ENCODE measurements at places on chromosomes 12 and 14. TPM values are rescaled to one million over a fixed set of nuclear protein-coding genes. Genes with fewer than 3 reads are reported as not detected.

- no peak for DNase-seq
These were observed 17.4 kb downstream of the IGF1 start for GRCh38 chr12:102462795-102463465.

DNA sequence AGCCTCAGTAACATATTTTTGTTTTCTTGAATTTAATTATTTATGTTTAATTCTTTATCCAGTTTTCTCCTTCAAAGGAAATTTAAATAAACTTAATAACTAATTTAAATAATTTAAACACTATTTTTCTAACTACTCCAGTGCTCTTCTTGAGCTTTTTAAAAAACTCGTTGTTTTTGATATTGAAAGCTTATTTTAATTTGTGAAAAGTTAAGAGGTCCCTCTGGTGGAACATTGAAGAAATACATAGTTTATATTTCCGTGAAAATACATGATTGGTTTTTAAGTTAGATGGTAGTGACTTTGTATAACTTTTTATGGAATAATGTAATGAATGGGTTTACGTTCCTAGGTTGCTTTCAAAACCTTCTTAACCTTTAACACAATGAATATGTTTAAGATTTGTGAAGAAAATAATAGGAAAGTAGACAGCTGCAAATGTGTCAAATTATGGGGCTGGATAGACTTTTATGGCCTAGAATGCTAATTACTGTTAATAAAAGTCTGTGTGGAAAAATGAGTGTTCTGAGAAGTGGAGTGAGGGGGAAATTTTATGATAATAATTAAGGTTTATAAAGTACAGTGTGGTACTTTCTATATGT, 45.9 kb upstream of the MSRB3 start:
- no peak for DNase-seq

DNA sequence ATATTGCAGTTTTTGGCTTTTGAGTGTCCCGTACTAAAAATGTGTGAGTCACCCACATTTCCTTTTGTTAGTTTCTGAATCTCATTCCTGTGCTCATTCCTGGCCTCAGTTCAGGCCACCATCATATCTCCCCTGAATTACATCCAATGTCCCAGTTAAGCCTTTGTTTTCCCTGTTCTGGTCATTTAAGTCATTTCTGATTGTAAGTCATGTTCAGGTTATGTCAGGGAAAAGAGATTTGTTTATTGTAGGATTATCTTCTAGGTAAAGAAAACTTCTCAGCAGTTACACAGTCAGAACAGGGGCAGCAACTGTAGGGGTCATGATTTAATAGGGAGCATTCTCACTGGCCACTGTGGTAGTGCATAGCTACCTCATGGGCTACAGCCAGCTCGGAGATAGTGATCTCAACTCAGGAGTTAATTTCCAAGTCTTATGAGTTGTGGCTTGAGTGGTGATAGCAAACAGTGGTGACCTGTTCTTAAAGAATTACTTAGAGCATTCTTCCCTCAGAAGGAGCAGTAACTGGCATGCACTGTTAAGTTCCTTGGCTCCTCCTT, 6.7 kb downstream of the DDX47 start:
- DNase-seq: no peak

DNA sequence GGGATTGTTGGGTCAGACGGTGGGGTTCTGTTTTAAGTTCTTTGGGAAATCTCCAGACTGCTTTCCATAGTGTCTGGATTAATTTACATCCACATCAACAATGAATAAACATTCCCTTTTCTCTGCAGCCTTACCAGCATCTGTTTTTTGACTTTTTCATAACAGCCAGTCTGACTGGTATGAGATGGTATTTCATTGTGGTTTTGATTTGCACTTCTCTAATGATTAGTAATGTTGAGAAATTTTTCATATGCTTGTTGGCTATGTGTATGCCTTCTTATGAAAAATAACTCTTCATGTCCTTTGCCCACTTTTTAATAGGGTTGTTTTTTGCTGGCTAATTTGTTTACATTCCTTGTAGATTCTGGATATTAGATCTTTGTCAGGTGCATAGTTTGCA, 140.8 kb upstream of the CNTN1 start:
- no peak for DNase-seq

- DNase-seq: no peak
These were observed 3.2 kb downstream of the PLD4 start for GRCh38 chr14:104927901-104928300.

The SCNN1A gene
- not detected for total RNA-seq

The SCN8A gene
- total RNA-seq: 0.38 TPM

The TDRD9 gene
- total RNA-seq: 0.19 TPM

Measured in activated CD4-positive, alpha-beta T cell treated with anti-CD3 and anti-CD28 coated beads, Interleukin-2, amount 10 ng/mL, durations not matched to agents 24 days and 14 days (primary cell).